A549 treated with CpdA at 1 μM for 4 hours (cell line): ENCODE measurements at places on chromosomes 7 and 10. TPM values are rescaled to one million over a fixed set of nuclear protein-coding genes. Genes with fewer than 3 reads are reported as not detected.

Gene IGF2BP3
- total RNA-seq = 17.7 to 29.1 TPM (median 21.1 TPM) in 5 replicates

Gene ITGA8
- not detected in 5 replicates for total RNA-seq

Gene CALML5
- total RNA-seq = not detected in 5 replicates

Gene TBRG4
- 105 to 116 TPM (median 108 TPM) in 5 replicates for total RNA-seq

Gene PLEKHS1
- 0.02 to 0.13 TPM (median 0.07 TPM) in 4 of 5 replicates, not detected in the other for total RNA-seq

Gene GIMAP7
- not detected in 5 replicates for total RNA-seq

Gene SPDYE5
- not detected in 5 replicates for total RNA-seq

Gene C7orf57
- total RNA-seq = 0.26 to 0.61 TPM (median 0.37 TPM) in 5 replicates

Gene AKR1C8
- 0.19 to 0.31 TPM in 2 of 5 replicates, not detected in the others for total RNA-seq

Gene ZNF783
- 5.5 to 8.9 TPM (median 6.0 TPM) in 5 replicates for total RNA-seq

Gene EMX2
- 0.05 TPM in 1 of 5 replicates, not detected in the others for total RNA-seq

Gene ACSM6
- total RNA-seq = not detected in 5 replicates

Gene GHRHR
- not detected in 5 replicates for total RNA-seq
